Left renal cortex interstitium (tissue), 4 donors: ENCODE measurements at places on chromosomes 12 and 14. TPM values are rescaled to one million over a fixed set of nuclear protein-coding genes. Genes with fewer than 3 reads are reported as not detected.

DNA sequence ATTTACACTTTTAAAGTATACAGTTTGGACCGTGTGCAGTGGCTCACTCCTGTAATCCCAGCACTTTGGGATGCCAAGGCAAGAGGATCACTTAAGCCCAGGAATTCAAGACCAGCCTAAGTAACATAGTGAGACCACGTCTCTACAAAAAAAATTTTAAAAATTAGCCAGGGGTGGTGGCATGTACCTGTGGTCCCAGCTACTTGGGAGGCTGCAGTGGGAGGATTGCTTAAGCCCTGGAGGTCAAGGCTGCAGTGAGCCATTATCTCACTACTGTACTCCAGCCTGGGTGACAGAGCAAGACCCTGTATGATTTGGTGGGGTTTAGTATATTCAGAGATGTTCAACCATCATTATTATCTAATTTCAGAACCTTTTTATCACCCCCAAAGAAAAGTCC lies 4.7 kb downstream of the EIF4B start:
- no peak for DNase-seq

DNA sequence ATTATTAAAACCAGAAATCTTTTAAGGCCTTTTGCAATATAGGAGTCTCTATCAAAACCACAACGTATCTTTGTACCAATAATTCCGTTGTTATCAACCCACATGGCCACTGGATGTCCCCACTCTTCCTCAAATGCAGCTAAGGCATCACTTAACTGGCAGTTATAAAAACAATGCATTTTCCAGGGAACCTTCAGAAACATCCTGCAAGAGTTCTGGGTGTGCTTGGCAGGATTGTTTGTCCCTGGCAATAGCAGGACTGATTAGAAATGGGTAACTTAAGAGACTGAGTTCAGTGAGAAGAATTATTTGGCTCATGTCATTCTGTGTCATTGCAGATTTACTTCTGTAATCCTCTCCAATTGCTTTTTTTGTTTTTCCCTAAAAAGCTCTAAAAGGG lies 112.0 kb downstream of the SLC15A5 start:
- DNase-seq = no peak

DNA sequence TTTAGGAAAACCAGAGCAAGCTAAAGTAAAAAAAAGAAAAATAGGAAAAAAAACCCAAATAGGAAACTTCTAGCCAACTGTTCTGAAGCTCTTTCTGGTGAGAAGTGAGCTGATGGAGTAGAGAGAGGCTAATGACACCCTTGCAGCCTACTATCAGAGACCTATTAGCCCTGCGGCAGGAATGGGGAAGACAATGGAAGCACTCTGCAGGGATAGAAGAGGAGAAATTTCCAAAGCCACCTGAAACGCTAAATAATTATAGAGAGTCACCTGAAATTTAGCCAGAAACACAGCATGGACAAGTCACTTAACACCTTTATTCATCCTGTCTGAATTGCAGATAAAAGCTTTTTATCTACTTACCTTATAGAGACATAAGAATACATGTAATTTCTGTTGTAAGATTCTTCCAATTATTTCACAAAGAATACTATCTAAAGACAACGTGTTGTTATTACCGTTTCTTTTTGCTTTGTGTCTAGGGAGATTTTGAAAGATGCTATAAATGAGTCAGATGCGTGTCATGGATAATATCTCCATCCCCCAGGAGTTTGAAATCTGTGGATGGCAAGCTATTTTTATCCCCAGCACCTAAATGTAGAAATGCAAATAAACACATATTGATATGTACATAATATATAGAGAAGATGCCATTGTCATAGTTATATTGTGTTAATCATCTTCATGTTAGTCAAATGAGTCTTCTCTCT lies 138.6 kb downstream of the TPH2 start:
- DNase-seq = no peak

DNA sequence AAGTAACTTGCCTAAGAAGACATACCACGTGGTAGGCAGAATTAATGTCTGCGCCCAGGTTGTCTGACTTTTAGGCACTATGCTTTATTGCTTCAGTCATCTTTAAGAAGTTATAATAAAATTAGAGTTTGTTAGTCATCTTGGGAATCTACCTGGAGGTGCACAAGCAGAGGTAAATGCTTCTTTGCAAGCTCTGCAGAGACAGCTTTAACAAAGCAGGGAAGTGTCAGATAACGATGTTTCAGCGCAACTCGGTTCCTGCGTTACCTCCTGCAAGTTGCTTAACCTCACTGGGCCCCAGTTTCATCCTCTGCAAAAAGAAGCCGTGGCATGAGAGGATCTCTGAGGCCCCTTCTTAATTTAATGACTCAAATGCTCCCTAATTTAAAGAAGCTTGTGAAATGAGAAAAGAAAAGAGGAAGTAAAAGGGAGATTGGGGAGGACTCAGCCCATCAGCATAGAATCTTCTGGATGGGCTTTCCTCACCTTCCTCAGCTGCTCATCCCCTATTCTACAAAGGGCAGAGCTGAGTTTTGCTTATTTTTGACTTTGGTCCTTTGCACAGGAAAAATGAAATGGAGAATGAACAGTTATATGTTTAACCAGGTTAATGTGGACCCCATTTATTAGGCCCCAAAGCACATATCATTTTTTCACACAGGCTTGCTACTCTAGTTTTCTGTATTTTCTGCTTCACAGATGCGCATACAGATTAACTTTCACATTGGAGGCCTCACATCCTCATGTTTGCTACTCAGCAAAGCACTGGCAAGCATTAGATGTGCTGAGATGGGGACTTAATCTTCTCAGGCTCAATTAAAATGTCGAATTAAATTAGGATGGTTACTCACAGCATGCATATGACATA lies 5.1 kb downstream of the ARHGDIB start:
- no peak for DNase-seq

- no peak for DNase-seq
Measured at GRCh38 chr12:12442548-12443071, 85.7 kb downstream of the BORCS5 start.

DNA sequence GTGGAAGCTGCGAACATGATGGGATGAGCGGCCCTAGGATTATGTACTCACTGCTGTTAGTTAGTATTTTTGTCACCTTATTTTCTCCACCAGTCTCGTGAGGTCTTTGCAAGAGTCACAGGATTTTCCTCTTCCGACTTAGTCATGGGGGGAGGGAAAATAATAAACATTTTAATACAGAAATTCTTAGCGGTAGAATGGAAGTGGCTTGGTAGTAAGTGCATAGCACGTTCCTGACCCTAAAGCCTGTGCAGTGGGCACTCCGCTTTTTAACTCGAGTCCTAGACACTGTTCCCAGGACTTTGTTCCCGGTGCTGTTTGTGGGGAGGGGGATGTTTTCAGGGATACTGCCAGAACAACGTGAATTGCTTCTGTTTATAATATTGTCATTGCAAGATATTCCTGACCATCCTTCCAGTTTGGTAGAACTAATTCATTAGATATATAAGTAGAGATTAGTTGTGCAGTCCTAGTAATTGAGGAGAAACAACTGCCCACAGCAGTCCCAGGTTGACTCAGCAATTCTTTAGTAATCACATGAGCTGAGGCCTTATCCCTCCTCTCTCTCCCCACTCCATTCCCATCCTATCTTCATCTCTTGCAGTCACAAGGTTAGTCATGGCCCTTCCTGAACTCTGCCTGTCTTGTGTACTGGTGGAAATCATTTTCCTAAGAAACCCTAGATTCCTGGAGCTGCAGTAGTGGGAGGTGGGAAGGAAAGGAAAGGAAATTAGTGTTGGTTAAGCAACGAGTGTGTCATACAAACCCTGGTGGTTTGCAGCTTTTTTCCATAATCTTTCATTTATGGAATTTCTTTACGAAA lies 799 bp downstream of the SLC38A6 start:
- no peak for DNase-seq

The AVPR1A gene
- 10.6 TPM for polyA plus RNA-seq

The SELPLG gene
- 1.9 TPM for polyA plus RNA-seq

The NKX2-1 gene
- not detected for polyA plus RNA-seq

The CAPZA3 gene
- polyA plus RNA-seq = 0.22 TPM
